T-helper 9 cell (primary cell): ENCODE measurements at places on chromosomes 6 and 20.

DNA sequence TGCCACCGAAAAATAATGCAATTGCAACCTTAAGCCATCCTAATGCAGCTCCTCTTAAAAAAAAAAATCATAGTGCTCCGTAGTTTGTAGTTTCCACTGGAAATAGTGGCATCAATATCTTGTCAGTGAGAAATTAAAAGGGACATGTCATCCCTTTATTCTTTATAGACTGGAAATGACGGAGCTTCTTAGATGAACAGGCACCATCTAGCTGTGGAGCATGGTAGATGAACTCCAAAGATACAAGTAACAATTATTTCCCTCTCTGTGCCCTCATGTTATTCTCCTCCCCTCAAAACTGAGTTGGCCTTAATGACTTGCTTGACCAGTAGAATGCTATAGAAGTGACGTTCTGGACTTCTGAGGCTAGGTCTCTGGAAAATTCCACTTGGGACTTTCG is 268.1 kb upstream of the SPTLC3 start:
- DNase-seq, result no peak

GRCh38 chr6:29720863-29721262 is 2.4 kb upstream of the HLA-F start:
- DNase-seq, result no peak

DNA sequence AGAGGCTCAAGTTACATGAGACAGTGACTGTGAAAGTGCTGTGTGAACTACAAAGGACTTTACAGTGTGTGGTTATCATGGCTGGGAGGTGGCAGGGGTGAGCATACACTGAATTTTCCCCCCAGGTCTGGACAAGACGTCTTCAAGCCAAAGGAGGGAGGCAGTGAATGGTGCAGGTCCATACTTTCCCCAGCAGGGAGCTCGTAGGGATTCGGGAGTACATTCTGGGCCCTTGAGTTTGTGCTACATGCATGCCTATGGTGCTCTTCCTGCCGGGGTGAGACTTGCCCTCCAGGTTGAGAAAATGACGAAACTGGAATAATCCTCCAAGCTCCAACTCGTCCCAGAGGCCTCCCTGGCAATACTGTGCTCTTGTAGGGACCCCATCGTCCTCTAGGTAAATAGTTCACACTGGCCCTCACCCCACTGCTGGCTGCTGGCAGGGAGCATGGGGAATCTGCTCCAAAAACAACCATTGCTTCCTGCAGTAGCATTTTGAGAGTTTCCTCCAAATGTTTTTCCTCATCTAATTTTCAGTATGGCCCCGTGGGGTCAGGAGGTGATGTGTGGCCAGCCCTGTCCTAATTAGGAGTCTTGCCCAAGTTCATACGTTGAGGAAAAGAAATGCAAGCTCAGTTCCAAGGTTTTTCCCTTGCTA is 57.6 kb downstream of the ZNF831 start:
- no peak for DNase-seq

DNA sequence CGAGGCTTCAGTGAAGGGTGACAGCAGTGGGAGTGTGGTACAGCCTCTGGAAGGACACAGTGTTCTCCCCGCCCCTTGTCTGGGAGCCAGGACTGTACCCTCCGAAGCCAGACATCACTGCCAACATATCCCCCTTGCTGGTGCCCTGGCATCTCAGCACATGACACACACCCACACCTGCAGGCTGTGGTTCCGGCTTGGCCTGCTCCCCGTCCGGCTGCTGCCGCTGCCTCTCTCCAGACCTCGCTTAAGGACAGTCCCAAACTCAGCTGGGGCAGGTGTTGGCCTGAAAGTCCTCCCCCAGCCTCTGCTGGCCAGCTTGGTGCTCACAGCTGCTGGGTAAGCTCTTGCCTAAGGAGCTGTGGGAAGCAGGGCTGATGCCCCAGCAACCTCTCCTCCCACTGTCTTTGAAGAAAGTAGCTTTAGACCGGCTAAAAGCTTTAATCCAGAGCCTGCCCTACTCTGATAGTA is 7.0 kb downstream of the EMILIN3 start:
- DNase-seq, result no peak

- DNase-seq, result no peak
Observed at GRCh38 chr6:126143761-126144251, 157.5 kb downstream of the TRMT11 start.

DNA sequence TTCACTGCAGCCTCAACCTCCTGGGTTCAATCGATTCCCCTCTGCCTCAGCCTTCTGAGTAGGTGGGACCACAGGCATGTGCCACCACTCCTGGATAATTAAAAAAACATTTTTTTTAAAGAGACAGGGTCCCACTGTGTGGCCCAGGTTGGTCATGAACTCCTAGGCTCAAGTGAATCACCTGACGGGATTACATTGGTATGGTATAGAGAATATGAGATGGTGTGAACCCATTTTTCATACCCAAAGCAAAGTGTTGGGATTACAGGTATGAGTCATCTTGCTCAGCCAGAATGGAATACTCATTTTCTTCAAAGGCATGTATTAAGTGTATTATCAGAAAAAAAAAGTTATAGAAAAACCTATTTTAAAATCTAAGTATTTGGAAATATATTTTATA is 114.2 kb downstream of the AHI1 start:
- no peak for DNase-seq

DNA sequence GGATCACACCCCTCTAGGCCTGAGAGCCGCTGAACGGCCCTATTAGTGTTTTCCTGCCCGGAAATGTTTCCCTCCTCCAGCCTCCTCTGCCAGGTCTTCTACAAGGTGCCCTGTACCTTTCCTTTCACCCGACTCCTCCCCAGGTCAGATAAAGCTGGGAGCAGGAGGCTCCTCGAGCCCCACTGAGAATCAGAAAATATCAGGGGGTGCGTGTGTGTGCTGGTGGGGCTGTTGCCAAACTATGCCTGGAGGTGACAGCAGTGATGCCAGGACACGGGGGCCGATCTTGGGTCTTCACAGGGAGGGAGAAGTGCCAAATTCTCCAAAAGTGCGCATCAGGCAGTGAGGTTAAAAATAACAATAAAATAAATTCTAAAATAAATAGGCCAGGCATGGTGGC is 222.8 kb upstream of the RREB1 start:
- no peak for DNase-seq

GRCh38 chr20:4573564-4574355 is 147.9 kb upstream of the PRND start:
- no peak for DNase-seq

- DNase-seq, result no peak
Observed at GRCh38 chr6:15969236-15969778, 159.6 kb upstream of the MYLIP start.

DNA sequence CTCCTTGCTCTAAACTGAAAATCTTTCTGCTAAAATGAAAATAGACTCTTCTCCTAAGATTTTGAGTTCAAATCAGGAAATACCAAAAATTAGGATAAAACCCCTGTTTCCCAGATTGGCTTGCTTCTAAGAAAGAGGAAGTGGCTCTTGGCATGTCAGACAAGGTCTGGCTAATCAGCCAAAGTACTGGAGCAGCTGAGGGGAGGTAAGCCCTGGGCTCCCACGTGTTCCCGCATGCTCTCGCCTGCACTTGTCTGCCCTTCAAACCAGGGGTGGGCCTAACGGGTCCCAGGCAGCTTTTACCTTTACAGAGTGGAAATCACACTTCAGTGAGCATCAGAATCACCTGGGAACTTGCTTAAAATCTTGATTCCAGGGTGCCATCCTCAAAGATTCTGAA is 43.2 kb upstream of the GABRR1 start:
- DNase-seq, result no peak

DNA sequence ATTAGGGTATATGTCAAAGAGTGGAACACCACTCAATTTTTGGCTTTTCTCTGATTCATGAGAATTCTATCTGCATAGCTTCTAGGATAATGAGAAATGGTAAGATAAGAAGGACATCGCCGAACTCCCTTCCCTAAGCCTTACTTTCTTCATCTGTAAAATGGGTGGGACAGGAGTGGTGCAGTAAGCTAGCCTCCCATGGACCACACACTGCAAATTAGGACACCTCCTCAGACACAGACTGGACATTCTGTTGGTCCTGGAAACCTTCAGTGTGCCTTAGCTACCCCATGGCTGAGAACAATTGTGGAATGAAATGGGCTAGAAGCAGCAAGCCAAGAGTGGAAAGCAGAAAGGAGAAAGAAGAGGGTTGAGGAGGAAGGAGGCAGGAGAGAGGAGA is 89.6 kb downstream of the BMP7 start:
- DNase-seq, result no peak

DNA sequence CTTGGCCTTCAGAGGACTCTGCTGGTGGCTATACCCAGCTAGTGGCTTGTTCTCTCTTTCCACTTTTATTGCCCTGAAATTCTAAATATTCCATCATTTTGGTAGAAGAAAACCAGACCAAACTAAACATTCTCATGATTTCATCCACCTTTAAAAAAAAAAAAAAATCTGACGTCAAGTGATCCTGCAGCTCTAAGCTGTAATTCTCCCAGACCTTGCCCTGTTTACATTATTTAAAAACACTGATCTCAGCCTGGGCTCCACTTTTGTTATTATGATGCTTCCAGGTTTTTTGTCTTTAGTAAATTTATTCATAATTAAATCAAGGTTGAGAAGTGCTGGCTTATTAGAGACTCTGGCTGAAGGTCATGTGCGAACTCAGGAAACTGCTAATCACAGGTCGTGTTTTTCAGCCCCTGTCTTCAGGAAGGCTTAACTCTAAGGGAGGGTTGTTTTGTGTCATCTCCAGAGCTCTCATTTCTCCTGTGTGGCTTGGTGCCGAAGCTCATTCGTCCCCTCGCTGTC is 114.4 kb downstream of the MTHFD1L start:
- no peak for DNase-seq

DNA sequence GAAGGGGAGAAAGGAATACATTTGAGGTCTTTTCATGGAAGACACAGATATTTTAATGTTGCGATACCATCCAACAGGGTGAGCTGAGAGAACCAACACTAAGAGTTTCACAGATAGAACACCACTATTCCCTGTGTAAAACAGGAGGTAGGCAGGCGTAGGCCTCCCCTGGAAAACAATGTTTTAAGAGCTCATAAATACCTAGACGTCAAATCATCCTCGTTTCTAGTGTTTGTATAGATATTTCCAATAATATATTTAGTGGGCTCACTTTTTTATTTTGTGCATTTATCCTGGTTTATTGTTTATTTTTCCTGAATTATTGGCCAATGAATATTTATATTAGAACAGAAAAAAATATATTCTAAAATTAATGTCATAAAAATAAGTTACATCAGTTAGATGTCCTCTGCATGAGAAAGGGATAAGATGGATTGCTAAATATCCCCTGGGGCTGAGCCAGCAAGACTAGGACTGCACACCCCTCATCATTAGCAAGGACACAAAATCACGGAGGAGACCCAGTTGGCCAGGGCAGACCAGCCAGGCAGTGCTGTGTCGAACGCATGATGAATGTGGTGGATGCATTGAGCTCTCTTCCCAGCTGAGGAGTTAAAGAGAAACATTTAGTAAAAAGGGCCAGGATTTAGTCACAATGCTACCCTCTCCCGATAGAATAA is 380.5 kb downstream of the C6orf118 start:
- no peak for DNase-seq

GRCh38 chr6:24283043-24283985 is 74.5 kb downstream of the DCDC2 start:
- DNase-seq, result no peak

DNA sequence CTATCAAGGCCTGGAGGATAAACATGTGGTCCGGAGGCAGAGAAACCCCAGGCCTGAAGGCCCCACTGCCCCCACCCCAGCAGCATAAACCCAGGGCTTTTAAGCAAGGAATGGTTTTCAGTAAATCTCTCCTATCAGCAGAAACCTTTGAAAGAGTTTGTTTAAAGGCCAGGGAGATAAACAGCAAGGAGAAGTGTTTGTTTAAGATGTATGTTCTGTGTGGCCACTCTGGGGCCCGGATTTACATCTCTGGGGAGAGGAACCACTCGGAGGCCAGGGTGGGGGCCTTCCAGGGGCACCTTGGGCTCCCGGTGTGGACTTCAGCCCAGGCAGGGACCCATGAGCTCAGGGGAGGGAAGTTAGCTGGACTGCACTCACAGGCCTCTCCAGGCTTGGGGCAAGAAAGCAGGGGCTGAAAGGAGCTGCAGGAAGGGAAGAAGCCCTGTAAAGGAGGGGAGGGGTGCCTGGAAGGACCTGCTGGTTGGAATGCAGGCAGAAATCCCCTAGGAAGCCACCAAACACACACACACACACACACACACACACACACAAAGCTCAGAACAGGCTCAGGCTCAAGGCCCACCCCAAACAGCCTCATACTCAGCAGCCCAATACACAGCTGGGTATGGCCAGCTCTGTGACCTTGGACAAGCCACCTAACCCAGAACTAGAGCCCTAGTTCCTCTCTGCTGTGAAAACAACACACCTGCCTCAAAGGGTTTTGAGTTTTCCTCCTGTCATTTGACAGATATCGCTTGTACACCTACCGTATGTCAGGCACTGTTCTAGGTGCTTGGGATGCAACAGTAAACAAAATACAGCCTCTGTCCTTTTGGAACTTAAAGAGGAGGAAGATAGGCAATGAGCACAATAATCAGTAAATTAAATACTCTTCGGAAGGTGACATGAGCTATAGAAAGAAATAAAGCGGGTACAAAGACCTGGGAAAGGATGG is 26.2 kb upstream of the FOXP4 start:
- no peak for DNase-seq

DNA sequence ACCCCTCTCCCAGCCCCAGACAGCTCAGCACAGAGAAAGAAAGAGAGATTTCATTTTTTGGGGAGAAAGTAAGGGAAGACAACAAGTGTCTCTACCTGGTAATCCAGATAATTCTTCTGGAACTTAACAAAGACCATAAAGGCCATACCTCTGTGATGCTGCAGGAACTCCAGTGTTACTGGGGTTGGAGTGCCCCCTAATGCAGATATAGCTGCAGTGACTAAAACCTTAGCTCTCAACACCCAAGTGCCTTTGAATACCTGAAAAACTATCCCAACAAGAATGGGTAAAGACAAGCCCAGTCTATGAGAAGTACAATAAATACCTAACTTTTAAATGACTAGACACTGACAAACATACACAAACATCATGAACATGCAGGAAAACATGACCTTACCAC is 365.3 kb upstream of the PTCHD4 start:
- no peak for DNase-seq

- DNase-seq, result no peak
Observed at GRCh38 chr6:137010128-137010718, 34.5 kb downstream of the IL20RA start.

GRCh38 chr6:24004659-24005058 is 121.4 kb upstream of the NRSN1 start:
- DNase-seq, result no peak

GRCh38 chr6:43780293-43780692 is 10.3 kb downstream of the VEGFA start:
- DNase-seq, result no peak
